CD4-positive, alpha-beta T cell treated with Interleukin-6 for 4 hours (primary cell): ENCODE measurements at places on chromosomes 6 and 20.

- no peak for DNase-seq
Measured at GRCh38 chr6:50717734-50718457, 4.6 kb downstream of the TFAP2D start.

DNA sequence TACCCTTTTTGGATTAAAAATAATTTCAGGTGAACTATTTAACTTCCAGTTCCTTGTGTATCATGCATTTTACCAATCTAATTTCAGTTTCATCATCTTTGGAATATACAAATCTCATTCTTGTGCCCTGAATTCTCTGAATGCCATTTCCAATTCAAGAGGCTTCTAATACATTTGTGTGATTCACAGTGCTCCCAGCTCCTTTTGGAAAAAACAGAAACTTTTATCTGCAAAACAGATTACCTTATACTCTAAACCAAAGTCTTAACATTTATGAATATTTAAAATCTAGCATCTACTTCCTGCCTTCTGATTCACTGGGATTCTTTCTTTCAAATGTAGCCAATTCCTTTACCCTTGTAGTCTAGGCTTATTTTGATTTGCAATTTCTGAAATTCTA lies 11.1 kb upstream of the PEX7 start:
- DNase-seq, result no peak

- DNase-seq, result no peak
Measured at GRCh38 chr6:73391675-73392074, 3.0 kb upstream of the DDX43 start.

DNA sequence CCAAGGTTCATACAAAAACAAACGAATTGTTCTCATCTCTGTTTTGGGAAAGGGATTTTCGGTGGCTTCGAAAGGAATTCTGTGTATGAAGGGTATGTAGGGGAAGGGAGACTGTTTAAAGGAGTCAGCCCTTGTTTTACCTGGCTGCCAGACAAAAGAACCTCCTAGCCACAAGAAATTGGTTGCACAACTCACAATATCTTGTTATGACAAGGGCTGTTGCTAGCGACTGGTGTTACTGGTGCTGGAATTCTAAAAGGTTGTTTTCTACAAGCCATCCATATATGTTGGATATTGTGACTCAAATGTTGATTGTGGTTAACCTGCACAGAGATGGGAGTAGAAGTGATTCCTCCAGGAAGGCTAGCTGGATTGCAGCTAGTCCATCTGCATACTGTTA lies 34.6 kb upstream of the CITED2 start:
- DNase-seq, result no peak

DNA sequence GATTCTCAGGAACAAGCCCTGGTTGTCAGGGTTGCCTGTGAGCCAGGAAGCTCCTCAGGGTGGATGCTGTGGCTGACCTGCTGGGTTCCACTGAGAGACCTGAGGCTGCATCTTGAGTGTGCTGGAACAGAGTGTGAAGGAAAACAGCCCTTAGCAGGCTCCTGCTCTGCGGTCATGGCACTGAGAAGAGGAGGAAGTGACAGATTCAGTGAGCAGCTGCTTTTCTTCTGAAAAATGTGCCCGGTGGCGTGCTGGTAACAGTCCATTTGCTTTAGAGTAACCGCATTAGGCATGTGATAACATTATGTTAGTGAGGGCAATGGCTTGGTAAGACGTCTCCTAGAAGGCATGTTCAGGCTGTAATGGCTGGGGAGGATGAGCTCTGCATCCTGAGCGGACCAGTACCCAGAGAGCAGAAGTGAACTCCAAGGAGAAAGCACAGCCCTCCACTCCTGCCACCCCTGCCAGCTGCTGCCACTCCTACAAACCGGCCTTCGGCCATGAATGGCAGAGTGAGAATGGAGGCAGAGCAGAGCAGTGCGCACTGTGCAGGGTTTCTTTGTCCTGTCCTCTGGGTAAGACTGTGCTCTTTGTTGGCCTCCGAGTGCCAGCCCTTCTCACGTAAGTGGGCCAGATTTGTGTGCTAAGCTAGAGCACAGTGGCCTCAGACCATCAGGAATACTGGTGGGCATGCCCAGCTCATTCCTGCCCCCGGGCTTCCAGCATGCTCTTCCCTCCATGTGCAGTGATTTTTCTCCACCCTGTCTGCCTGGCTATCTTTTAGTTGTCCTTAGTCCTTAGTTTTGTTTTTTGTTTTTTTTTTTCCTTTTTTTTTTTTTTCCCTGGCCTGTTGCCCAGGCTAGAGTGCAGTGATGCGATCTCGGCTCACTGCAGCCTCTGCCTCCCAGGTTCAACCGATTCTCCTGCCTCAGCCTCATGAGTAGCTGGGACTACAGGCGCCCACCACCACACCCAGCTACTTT lies 98.1 kb upstream of the VSTM2L start:
- no peak for DNase-seq

- no peak for DNase-seq
Measured at GRCh38 chr20:40109136-40109535, 579.9 kb downstream of the MAFB start.
